ENCODE measurements at places on chromosomes 5 and 9.

- no peak for DNase-seq
Measured at GRCh38 chr5:99068944-99069650, 140.3 kb upstream of the CHD1 start.

DNA sequence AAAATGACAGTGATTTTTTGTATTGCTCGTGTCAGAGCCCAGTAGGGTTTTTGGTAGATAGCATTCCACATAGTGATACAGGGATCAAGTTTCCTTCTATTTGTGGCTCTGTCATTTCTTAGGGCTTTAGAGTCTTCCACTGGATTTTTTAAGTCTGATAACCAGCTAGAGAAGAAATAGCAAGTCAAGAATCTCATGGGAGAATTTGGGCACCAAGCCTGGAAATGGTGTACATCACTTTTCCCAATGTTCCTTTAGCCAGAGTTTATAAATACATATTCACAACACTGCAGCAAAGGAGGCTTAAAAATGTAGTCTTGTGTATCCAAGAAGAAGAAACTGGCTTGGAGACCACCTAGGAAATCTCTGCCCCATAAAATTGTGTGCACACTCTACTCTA is 647.1 kb upstream of the KLF4 start:
- DNase-seq: no peak

DNA sequence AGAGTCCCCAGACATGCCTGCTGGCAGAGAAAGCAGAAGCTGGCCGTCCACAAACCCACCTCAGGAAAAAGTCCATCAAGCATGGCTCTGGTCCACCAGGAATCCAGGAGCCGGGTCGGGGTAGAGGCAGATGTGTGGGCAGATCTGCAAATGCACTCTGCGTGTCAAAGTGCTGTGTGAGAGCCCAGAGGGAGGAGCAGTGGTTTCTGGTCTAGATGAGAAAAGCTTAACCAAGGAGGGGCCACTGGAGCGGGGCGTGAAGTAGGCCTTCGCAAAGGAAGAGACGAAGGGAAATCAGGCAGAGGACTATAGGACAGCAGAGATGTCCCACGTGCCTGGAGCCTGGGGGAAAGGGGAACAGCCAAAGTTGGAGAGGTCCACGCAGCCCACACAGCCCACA is 40.0 kb downstream of the TTLL11 start:
- no peak for DNase-seq

DNA sequence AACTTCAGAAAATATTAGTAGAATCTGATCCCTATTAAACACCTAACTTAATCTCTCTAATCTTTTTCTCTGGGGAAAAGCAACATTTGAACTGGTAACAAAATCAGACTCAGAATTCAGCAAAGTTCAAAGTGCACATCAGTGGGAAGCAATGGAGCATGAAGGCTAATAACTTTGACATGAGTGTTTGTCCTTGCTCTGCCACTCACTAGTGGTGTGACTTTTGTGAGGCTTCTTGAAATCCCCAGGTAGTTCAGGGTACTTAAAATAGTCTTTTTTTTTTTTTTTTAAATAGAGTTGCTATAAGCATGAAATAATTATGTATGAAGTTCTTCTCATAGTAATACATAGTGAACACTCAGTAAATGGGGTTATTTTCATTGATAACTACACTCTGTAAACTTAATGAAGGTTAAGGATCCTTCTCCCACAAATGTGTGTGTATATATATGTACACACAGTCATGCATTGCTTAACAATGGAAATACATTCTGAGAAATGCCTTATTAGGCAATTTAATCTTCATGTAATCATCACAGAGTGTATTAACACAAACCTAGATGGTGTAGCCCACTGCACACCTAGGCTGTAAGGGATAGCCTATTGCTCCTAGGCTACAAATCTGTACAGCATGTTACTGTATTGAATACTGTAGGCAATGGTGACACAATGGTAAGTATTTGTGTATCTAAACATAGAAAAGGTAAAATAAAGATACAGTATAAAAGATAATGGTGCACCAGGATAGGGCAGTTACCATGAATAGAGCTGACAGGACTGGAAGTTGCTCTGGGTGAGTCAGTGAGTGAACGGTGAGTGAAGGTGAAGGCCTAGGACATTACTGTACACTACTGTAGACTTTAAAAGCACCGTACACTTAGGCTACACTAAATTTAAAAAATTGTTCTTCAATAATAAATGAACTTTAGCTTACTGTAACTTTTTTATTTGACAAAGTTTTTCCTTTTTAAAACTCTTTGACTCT is 73.3 kb upstream of the HMHB1 start:
- no peak for DNase-seq

DNA sequence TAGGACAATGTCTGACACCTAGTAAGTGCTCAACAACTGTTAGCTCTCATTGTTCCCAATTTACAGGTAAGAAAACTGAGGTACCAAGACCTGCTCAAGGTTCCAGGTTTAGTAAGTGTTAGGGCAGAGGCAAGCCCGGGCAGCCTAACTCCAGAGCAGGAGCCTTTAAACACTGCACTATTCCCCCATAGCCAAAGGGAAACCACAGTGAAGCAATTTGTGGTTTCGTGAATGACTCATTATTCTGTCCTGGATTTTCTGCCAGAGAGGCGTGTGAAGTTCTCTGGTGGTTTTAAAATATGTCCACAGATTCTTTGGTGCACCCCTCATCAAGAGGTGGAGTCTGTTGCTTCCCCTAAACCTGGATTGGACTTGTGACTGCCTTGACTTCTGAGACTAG is 1.0 kb upstream of the MCC start:
- DNase-seq: no peak

DNA sequence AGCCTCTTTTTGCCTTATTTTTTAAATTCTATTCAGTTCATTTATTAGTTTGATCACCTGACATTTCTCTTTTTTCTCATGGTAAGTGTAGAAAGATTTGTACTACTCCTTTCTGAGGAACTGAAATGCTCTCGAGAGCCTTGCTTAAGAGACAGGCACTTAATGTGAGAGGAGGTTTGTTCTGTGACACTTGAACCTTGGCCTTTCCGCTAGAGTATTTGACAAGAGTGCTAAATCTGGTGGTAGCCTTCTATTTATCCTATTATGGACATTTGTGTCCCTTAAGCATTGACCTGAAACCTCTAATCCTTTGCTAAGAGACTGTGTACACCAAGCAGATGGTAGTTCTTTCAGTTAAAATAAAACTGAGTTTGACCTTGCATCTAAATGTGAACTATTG is 805.0 kb upstream of the PTPRD start:
- DNase-seq: no peak

DNA sequence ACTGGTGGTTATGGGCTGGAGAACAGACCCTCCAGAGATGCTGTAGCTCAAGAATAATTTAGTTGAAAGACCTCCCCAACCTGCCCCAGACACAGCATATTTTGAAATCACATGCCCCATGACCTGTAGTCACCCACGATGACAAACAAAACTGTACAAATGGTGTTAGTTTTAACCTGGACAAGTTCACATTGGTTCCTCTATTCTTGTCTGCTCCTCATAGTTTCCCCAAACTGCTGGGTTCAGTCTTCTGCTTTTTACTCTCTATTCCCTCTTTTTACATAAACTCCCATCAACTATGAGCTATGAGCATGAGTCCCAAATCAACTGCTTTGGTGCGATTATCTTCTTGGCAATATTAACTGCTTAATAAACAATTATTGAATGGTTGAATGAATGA is 365.3 kb upstream of the CLINT1 start:
- no peak for DNase-seq

DNA sequence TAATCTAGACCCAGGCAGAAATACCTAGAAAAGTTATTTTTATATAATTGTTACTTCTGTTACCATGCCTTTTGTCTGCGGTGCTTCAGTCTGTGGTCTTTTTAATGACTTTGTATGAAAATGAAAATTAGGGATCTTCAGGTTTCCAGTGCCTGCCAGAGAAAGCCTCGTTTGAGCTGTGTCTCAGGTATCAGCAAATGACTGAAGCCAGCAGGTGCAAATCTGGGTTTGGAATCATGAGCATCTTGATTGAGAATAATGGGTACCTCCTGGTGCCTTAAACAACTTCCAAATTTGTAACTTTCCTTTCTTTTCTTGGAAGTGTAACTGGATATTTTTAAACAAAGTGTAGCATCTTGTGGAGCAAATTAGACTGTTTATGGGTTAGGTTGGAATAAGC is 4.3 kb downstream of the ZBTB34 start:
- no peak for DNase-seq

- no peak for DNase-seq
Measured at GRCh38 chr9:125985142-125985997, 238.2 kb downstream of the PBX3 start.

- no peak for DNase-seq
Measured at GRCh38 chr5:12645582-12645981, 741.3 kb upstream of the CTNND2 start.
